Left lung (tissue), 14 donors: ENCODE measurements at places on chromosomes 5 and 9. TPM values are rescaled to one million over a fixed set of nuclear protein-coding genes. Genes with fewer than 3 reads are reported as not detected.

GRCh38 chr5:143142596-143143435 is 260.7 kb downstream of the NR3C1 start:
- peaks cover 6% of the 10 kb centered on the region for H3K36me3 ChIP-seq
- H3K4me3 ChIP-seq: no peak overlapping the region
- peaks cover 5% of the 10 kb centered on the region for H3K4me1 ChIP-seq
- no peak for DNase-seq
- H3K27ac ChIP-seq: no peak overlapping the region

GRCh38 chr5:67673180-67673579 is 476.6 kb upstream of the CD180 start:
- no peaks in the 10 kb centered on the region for H3K27me3 ChIP-seq
- no peak overlapping the region for H3K4me3 ChIP-seq
- DNase-seq: no peak
- H3K27ac ChIP-seq: no peak overlapping the region
- H3K4me1 ChIP-seq: no peaks in the 10 kb centered on the region

GRCh38 chr5:33984671-33985124 is at the start of gene SLC45A2:
Gene SLC45A2, minus strand, starts transcription at chr5:33984693. Its CDS starts 110 bp downstream, at chr5:33984583.
- H3K4me3 ChIP-seq: no peak within 1 kb of the TSS
- peaks cover 27% of the 10 kb centered on the region for H3K36me3 ChIP-seq
- no peaks in the 10 kb centered on the region for H3K4me1 ChIP-seq

DNA sequence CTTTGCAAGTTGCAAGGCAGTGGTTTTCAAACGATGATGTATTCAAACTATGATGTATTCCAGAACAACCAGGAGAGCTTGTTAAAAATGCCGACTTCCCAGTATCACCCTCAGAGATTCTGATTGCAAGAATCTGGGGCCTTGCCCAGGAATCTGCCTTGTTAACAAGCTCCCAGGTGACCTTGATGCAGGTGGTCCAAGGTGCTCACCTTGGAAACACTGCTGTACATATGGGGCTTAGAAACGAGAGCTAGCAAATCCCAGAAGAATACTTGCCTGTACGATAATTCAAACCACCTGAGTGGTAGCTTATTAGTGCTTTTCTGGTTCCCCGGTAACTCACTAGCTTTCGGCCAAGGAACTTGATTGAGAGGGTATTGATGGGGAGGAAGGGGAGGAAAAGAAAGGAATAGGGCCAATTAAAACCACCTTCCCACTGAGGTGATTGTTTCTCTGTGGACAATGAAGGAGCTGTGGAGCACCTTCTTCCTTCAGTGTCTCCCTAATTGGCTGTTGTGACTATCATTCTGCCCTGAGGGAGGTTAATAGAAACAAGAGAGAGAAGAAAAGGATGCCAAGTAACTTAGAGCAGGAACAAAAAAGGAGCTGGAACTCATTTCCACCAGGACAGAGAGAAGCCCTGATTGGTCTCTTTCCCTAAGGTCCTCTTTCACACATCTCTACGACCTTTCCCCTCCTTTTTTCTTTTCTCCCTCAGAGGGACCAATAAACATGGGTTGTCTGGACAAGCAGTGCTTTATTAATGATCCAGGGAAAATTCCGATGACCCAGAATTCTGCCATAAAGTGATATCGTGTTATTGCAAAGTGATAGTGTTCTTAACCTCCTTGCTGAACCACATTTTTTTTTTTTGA is 218.8 kb downstream of the TMEM167A start:
- no peaks in the 10 kb centered on the region for H3K4me1 ChIP-seq
- H3K27ac ChIP-seq: no peak overlapping the region
- no peaks in the 10 kb centered on the region for H3K27me3 ChIP-seq

- H3K27me3 ChIP-seq: no peaks in the 10 kb centered on the region
- H3K36me3 ChIP-seq: no peaks in the 10 kb centered on the region
- no peak for DNase-seq
- no peak overlapping the region for H3K4me3 ChIP-seq
- peak overlapping the region; percentile 42 for H3K27ac ChIP-seq
- H3K4me1 ChIP-seq: peaks cover 3% of the 10 kb centered on the region
Observed at GRCh38 chr9:87063871-87064270, 116.6 kb upstream of the GAS1 start.

- no peaks in the 10 kb centered on the region for H3K4me1 ChIP-seq
- no peaks in the 10 kb centered on the region for H3K27me3 ChIP-seq
- H3K4me3 ChIP-seq: no peak overlapping the region
- no peaks in the 10 kb centered on the region for H3K36me3 ChIP-seq
Observed at GRCh38 chr5:173514661-173515060, 101.8 kb downstream of the BOD1 start.

DNA sequence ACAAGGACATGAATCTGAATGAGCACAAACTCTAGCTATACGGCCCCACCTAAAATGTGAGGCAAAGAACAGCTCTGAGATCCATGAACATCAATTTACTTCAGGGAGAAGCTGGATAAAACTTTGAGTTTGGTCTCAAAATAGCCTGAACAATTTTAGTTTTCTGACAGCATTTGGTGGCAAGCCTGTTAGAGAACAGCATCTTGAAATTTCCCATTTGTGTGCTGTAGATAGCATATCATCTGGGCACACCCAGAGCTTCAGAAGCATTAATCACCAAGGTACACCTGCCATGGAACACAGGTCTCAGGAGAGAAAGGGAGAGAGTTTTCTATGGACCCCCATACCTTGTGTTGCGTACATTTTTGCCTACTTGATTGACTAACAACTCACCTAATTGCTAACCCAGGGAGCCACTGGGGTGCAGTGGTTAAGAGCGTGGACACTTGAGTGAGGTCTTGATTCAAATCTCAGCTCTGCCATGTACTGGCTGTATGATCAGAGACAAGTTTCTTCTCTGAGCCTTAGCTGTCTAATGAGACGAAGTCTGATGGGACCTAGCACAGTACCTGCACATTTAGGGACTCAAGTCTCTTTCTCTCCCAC is 264.9 kb downstream of the PIK3R1 start:
- no peak for DNase-seq
- H3K36me3 ChIP-seq: no peaks in the 10 kb centered on the region
- H3K27ac ChIP-seq: no peak overlapping the region
- no peak overlapping the region for H3K4me3 ChIP-seq
- H3K27me3 ChIP-seq: no peaks in the 10 kb centered on the region
- H3K4me1 ChIP-seq: no peaks in the 10 kb centered on the region

GRCh38 chr5:82884821-82885471 is 192.2 kb downstream of the TMEM167A start:
- H3K27ac ChIP-seq: no peak overlapping the region
- no peak for DNase-seq
- no peaks in the 10 kb centered on the region for H3K4me1 ChIP-seq
- H3K4me3 ChIP-seq: no peak overlapping the region
- no peaks in the 10 kb centered on the region for H3K27me3 ChIP-seq

DNA sequence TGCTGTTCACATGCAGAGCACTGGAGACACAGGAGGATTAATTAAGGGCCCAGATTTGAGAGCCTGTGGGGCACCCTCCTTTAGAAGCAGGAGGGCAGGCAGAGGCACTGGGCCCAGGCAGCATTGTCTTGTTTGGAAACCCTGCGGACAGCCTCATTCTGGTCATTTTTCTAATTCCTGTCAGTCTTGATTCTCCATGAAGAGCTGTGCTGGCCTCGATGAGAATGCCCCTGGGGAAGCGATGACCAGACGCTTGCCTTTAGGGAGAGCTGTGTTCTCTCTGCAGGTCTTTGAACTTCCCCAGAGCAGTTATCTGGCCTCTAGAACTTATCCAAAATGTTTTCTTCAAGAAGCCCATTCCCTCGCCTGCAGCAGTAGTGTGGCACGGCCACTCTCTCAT is 117.8 kb upstream of the PTCH1 start:
- H3K4me1 ChIP-seq: no peaks in the 10 kb centered on the region
- H3K27ac ChIP-seq: no peak overlapping the region
- H3K27me3 ChIP-seq: no peaks in the 10 kb centered on the region
- H3K4me3 ChIP-seq: no peak overlapping the region
- H3K36me3 ChIP-seq: no peaks in the 10 kb centered on the region

The PCDHAC2 gene
- total RNA-seq: 12.6 TPM

The PCA3 gene
- total RNA-seq: not detected

The TXNDC8 gene
- total RNA-seq: not detected

The NR6A1 gene
- total RNA-seq: 4.1 TPM

DNA sequence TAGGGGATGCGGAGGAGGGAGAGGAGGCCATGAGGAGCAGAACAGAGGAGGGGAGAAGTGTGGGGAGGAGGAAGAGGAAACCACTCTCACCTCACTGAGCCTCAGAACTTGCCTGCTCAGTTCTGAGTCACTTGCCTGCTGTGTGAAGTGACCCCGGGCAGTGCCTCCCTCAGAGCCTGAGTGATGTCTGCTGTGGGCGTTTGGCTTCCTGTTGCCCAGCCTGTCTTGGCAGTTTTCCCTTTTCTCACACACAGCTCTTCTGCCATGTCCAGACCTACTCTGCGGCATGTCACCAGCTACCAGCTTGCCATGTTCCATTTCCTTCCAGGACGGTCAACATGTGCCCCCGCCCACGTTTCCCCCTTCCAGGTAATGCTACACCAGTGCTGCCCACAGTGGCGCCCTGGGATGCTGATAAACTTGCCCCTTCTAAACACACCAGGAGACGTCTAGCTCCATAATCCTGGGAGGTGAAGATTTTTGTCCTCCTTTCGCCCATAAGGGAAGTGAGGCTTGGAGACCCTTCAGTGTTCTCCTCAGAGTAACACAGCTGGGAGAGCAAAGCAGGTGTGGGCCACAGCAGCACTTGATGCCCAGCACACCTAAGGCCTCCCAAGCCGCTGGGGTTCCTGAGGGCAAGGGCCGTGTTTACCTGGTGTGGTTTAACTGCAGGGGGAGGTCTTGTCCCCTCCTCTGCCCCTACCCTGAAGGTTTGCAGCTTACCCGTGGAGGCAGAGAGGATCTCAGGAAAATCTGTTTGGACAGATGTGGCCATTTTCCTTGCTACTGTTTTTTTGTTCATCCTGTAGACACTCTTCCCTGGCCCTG is 63.8 kb upstream of the RNF130 start:
- peaks cover 43% of the 10 kb centered on the region for H3K27me3 ChIP-seq
- no peak overlapping the region for H3K27ac ChIP-seq
- peak; percentile 51 for DNase-seq
- H3K4me1 ChIP-seq: no peaks in the 10 kb centered on the region

- DNase-seq: no peak
- no peak overlapping the region for H3K27ac ChIP-seq
- H3K36me3 ChIP-seq: no peaks in the 10 kb centered on the region
- no peaks in the 10 kb centered on the region for H3K4me1 ChIP-seq
- H3K4me3 ChIP-seq: no peak overlapping the region
Observed at GRCh38 chr5:26761446-26761845, 276.9 kb downstream of the CDH9 start.

The SPACA9 gene
- total RNA-seq: 7.8 TPM
